ENCODE measurements at places on chromosomes 2 and 18. TPM values are rescaled to one million over a fixed set of nuclear protein-coding genes. Genes with fewer than 3 reads are reported as not detected.
A peak's percentile ranks its signal among the peaks of the same experiment; 100 is the strongest.

GRCh38 chr2:223779877-223780276 is 57.5 kb downstream of the AP1S3 start:
- no peaks in the 10 kb centered on the region for H3K27me3 ChIP-seq
- no peaks in the 10 kb centered on the region for H3K4me1 ChIP-seq
- no peak overlapping the region for H3K27ac ChIP-seq
- H3K36me3 ChIP-seq: no peaks in the 10 kb centered on the region
- no peak overlapping the region for H3K4me3 ChIP-seq

The SLC8A1 gene
- total RNA-seq: 2.1 TPM

The CKAP2L gene
- total RNA-seq: 25.2 TPM

GRCh38 chr2:176385219-176385759 is 116.0 kb downstream of the MTX2 start:
- DNase-seq: no peak
- H3K27ac ChIP-seq: no peak overlapping the region
- H3K4me1 ChIP-seq: no peaks in the 10 kb centered on the region
- no peaks in the 10 kb centered on the region for H3K27me3 ChIP-seq
- no peak overlapping the region for H3K4me3 ChIP-seq

DNA sequence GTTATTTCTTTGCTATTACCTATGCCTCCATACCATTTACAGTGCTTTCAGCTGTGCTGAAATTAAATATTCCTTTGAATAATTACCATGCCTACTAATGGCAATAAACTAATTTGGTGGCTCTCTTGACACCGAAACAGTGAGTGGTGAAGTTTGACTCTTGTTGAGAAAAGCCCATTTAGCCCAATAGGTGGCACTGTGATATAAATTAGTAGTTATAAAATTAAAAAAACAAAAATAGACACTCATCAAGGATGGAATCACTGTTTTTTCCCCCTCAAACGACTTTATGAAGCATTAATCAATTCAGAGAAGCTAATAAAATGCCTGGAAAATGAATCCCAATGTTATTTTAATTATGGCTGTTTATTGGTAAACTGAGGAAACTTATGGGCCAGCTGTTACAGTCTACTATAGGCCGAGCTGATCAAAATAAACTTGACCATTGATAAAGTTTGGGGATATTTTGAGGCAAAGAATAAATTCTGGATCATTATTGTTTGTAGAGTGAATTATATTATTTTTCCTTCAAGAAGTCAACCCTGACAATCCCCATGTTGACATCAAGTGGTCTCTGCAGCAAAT is 339.6 kb downstream of the TRIB2 start:
- peaks cover 4% of the 10 kb centered on the region for H3K27me3 ChIP-seq
- peak; percentile 28 for DNase-seq
- no peak overlapping the region for H3K4me3 ChIP-seq
- H3K4me1 ChIP-seq: no peaks in the 10 kb centered on the region

The ALPG gene
- not detected for total RNA-seq

The SERPINB7 gene
- not detected for total RNA-seq

- no peak overlapping the region for H3K4me3 ChIP-seq
- no peak for DNase-seq
- peaks cover 5% of the 10 kb centered on the region for H3K4me1 ChIP-seq
- H3K36me3 ChIP-seq: no peaks in the 10 kb centered on the region
- no peak overlapping the region for H3K27ac ChIP-seq
Measured at GRCh38 chr18:50844554-50844953, 24.7 kb upstream of the MRO start.

The FBXO41 gene
- 1.2 TPM for total RNA-seq

DNA sequence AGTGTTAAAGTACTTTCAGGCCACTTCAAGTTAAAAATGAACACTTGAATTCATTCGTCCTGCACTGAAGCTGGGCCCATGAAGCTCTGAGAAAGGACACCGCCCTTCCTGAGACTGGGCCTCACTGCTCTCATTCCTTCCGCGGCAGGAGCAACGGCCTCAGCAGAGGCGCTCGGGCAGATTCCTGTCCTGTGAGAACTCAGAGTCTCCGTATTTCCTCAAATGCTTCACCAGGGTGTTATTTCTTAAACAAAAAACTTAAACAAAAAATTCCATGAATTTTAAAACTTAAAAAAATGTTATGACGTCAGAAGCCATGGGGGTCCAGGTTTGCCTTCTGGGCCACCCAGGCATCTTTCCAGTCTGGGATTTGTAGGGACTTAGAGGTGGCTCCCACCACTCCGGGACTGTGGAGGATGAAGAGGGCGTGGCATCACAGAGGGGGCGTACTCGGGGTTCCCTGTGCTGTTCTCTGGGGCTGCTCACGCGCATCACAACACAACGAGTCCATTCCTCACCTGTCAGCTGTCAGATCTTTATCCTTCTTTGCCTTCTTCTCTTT is 115.9 kb upstream of the ASB18 start:
- H3K27me3 ChIP-seq: no peaks in the 10 kb centered on the region
- DNase-seq: no peak
- H3K27ac ChIP-seq: no peak overlapping the region

The ARHGAP15 gene
- not detected for total RNA-seq

DNA sequence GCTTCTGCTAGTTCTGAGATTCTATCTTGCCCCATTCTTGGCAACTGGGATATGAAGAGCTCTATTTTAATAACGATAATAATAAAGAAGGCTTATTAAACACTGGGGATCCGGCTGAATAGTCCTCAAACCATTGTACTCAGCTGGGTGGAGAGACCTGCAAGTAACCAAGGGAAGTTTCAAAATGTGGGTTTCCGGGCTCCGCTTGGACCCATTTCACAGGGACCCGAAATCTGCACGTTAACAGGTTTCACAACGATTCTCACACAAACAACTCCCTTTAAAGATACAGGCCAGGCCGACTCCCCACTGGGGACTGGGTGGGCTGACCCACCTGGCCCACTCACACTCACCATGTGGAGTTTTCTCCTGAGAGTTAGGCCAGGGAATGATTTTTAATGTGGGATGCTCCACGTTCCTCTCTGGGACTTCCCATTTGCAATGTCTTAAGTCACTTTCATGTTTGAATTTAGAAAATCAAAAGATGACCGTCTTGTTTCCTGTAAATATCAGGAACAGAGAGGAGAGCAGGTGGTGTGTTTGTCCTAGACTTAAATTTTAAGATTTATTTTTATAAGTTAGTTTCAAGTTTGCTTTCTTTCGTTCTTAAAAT is 96.3 kb downstream of the SH3RF3 start:
- no peak overlapping the region for H3K4me3 ChIP-seq
- no peaks in the 10 kb centered on the region for H3K36me3 ChIP-seq
- no peaks in the 10 kb centered on the region for H3K27me3 ChIP-seq
- DNase-seq: no peak
- H3K27ac ChIP-seq: no peak overlapping the region

The TFPI gene
- 286 TPM for total RNA-seq

DNA sequence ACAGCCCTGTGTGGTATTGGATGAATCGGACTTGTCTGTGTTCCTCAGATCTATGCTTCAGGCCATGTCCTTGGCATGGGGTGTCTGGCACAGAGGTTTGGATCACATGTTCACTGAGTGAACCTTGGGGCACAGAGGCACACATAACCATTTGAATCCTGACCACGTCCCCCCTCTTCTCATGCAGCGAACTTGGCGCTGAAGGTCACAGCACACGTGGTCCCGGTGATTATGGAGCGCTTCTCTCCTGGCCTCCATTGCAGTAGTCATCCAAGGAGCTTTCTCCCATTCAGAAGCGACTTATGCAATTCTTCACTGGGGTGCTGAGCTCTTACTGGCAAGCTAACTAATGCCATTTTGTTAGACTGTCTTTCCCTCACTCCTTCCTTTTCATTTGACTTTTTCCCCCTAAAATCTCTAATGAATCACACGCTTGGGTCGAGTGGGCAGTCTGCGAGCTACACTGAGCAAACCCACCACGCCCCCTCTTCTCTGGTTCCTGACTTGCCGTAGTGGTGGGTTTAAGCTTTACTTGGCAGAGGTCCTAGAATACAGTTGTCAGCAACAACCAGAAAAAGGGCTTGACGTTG is 59.4 kb downstream of the KCNG2 start:
- no peaks in the 10 kb centered on the region for H3K4me1 ChIP-seq
- H3K27me3 ChIP-seq: no peaks in the 10 kb centered on the region
- no peaks in the 10 kb centered on the region for H3K36me3 ChIP-seq

The DAW1 gene
- total RNA-seq: 2.0 TPM

GRCh38 chr2:239122421-239123110 is 274.7 kb downstream of the TWIST2 start:
- peaks cover 14% of the 10 kb centered on the region for H3K36me3 ChIP-seq
- H3K27ac ChIP-seq: no peak overlapping the region
- no peak for DNase-seq
- H3K4me1 ChIP-seq: no peaks in the 10 kb centered on the region
- H3K27me3 ChIP-seq: no peaks in the 10 kb centered on the region

The DLX1 gene
- not detected for total RNA-seq

DNA sequence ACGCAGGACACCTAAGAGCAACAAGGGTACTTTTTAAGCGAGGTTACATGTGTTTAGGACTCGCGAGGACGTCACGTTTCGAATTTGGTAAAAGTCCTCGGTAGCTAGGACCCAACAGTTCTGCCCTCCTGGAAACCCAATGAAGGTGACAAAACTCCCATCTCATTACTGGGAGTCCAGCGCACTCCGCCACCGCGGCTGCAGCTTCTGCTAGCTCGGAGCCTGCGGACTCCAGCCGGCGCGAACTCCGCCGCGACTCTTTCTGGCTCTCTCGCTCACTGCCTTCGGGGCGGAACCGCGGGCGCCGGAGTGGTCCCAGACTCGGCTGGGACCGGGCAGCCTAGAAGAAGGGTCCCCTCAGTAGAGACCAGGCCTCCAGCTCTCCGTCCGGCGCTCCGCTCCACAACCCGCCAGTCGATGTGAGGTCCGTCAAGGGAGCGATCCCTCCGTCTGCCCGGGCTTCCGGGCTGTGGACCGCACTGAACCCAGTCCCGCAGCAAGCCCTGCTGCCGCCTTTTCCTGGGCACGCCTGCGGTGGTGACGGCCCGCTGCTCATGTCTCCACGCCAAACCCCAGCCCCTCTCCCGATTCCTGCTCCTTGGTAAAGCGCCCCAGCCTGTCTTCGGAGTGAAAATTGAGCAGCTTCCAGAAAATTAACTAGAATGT is 3.0 kb upstream of the OSR1 start:
- H3K27me3 ChIP-seq: peaks cover 86% of the 10 kb centered on the region
- peak overlapping the region; percentile 19 for H3K4me3 ChIP-seq
- H3K4me1 ChIP-seq: peaks cover 18% of the 10 kb centered on the region
- peak; percentile 33 for DNase-seq
- no peaks in the 10 kb centered on the region for H3K36me3 ChIP-seq

DNA sequence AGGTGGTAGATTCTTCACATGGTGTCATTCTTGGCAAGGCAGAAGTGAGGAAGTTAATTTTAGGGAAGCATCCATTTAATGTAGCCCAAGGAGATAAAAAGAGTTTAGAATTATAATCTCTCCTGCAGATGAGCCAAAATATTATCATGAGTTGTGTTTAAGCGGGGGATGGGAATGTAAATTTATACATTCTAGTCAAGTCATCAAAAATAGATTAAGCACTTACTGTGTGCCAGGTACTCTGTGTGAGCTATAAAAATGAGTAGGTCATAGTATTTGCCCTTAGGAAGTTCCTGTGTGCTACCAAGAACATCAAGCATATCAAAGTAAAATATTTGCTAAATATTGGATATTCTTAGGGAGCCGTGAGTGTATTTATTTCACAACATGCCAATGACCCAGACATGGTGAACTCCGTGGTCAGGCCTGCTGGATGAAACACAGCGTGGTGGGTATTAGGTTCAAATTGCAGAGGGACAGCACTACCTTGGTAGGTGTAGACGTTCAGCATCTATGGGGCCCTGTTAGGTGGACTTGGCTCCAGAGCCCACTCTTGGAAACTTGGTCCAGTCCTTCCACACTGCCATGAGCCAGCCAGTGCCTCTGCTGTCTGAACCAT is 37.4 kb downstream of the MEIS1 start:
- H3K27me3 ChIP-seq: no peaks in the 10 kb centered on the region
- no peak overlapping the region for H3K4me3 ChIP-seq
- H3K36me3 ChIP-seq: peaks cover 4% of the 10 kb centered on the region
- no peak for DNase-seq
- no peak overlapping the region for H3K27ac ChIP-seq
- peaks cover 5% of the 10 kb centered on the region for H3K4me1 ChIP-seq

DNA sequence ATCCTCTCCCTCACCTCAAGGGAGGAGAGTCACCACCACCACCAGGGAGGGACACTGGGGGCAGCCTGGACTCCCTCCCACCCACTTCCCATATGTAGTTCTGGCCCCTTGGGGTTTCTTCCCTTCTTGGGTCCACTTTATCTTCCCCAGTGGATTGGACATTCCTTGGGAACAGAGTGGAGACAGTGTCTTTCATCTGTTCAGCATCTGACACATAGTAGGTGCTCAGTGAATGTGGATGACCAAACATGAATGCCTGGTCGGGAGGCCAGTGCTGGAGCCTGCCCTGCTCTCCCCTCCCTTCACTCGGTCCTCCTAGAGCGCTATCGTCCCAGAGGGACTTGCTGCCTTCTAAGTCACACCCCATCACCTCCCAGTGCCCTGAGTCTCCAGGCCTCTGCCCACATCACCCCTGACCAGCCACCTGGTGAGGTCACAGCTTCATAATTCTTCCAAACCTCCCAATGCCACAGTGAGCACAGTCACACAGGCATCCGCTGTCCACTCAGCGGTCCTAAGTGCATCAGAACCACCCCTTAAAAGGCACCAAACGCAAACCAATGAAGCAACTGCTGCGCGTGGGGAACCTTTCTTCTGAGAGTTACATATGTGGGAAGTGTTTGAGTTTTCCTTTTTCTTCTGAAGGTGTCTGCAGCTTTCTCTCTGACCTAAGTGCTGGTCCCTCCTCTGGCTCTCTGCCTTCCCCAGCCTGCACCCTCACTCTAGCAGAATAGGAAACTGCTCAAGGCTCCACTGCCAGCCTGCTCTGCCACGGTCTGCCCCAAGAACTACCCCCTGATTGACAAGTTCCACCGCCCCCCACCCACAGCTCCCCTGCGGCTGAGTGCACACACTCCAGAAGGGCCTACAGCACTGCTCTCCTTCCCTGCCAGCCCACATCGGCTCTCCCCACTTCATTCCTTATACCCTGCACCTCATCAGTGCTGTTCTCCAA is 7.2 kb upstream of the SFXN5 start:
- H3K27ac ChIP-seq: no peak overlapping the region
- no peak for DNase-seq
- no peaks in the 10 kb centered on the region for H3K27me3 ChIP-seq
- H3K4me3 ChIP-seq: no peak overlapping the region
- H3K4me1 ChIP-seq: peaks cover 2% of the 10 kb centered on the region
- peaks cover 27% of the 10 kb centered on the region for H3K36me3 ChIP-seq

DNA sequence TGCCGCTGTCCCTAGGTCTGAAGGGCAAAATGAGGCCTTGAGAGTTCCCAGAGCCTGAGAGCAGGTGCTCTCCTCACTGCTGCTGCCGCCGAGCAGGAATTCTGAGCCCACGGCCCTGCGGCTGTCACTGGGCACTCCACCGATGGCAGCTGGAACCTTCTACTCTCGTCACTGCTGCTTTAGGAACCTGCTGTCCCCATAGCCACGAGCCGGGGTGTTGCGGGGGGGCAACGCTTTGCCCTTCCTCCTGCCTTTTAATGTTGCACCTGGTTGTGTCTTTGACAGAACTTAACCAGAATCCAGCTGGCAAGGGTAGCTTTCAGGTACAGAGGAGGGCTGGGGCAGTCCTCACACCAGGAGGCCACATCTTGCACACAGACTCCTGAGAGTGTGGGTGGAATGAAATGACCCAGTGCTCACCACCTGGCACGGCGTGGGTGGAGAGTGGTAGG is 32.3 kb downstream of the NCK2 start:
- H3K4me3 ChIP-seq: no peak overlapping the region
- no peak overlapping the region for H3K27ac ChIP-seq
- H3K4me1 ChIP-seq: peaks cover 2% of the 10 kb centered on the region

GRCh38 chr2:177161741-177162460 is 50.7 kb upstream of the HNRNPA3 start:
- H3K27ac ChIP-seq: no peak overlapping the region
- no peaks in the 10 kb centered on the region for H3K36me3 ChIP-seq
- H3K27me3 ChIP-seq: no peaks in the 10 kb centered on the region
- H3K4me3 ChIP-seq: no peak overlapping the region
- DNase-seq: peak; percentile 51

All from endothelial cell of umbilical vein (primary cell).